ENCODE measurements at places on chromosomes 12 and 14. TPM values are rescaled to one million over a fixed set of nuclear protein-coding genes. Genes with fewer than 3 reads are reported as not detected.

The AMDHD1 gene
- total RNA-seq = 1.0 TPM

GRCh38 chr12:91059211-91059610 is 1.4 kb upstream of the KERA start:
- DNase-seq = no peak

DNA sequence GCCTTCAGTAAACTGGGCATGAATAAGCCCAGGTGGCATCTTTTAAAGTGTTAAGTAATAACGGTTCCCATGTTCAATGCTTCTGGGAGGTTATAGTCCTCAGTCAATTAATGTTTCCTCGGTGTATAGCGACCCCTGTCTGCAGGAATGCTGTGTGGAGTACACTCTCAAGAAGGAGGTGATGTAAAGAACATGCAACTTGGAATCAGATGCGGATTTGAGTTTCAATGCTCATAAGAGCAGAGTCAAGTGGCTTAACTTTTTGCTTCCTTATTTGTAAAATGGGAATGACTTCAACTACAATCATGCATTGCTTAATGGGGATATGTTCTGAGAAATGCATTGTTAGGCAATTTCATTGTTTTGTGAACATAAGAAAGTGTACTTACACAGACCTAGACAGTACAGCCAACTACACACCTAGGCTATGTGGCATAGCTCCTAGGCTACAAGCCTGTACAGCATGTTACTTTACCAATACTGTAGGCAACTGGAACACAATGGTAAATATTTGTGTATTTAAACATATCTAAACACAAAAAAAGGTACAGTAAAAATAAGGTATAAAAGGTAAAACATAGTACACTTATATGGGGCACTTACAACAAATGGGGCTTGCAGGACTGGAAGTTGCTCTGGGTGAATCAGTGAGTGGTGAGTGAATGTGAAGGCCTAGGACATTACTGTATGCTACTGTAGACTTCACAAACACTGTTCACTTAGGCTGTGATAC is 6.7 kb upstream of the MRPS35 start:
- DNase-seq = no peak

GRCh38 chr12:109731231-109731731 is 17.7 kb downstream of the FAM222A start:
- DNase-seq = peak; percentile 20

DNA sequence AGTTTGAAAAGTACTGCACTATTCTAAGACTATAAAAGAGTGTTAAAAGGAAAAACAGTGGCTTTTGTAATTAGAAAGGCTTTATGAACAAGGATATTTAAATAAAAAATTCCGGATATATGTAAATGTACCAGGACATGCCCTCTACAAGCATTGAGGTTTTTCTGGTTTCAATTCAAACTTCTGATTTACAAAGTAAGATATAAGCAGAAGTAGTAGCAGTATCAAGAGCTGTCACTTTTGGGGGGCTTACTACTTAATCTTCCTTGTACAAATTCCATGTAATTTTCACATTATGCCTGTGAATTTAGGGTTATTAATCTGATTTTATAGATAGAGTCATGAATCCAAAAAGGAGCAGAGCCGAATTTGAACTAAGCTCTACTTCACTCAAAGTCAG is 170.3 kb upstream of the ATP2B1 start:
- DNase-seq = no peak

The IFNG gene
- not detected for total RNA-seq

DNA sequence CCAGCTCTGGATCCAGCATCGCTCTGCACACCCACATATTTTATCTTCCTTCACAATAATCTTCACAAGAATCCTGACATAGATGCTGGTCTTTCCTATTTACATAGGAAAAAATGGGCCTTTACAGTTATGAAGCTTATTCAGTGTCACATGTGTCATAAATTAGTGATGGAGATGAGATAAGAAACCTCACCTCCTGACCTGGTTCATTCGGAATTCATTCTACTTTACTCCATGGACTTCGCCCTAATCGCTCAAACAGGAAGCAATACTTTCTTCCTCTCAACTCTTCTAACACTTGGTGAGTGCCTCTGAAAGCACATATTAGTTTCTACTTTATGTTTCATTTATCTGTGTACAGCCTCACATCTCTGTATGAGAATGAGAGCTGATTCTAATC is 12.0 kb upstream of the SINHCAF start:
- DNase-seq = no peak

DNA sequence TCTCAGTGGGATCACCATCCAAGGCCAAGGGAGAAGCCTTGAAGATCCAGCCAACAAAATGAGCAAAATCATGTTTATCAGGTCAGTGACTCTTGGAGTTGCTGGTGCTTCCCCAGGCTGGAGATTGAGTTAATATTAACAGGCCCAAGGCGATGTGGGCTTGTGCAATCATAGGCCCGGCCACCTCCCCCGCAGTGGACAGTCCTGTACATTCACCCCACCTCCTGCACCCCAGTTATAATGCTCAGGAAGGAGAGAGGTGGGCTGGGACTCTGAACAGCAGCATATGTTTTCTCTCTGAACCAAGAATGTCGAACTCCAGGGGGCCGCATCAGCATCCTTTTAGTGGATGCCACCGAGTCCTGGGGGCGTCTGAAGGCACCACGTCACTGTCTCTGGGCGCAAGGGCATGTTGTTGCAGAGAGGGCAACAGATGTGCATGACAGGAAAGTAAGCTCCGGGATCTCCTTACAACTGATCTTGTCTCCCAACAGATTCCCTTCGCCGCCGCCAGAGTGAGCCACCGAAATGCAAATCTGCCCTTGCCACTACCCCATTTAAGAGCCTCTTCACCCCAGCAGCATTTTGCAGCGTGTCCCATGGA is 32.2 kb upstream of the SERPINA6 start:
- peak; percentile 62 for DNase-seq

All from Right ventricle myocardium superior (tissue), 1 donor.